ENCODE measurements at places on chromosomes 7 and 10.

DNA sequence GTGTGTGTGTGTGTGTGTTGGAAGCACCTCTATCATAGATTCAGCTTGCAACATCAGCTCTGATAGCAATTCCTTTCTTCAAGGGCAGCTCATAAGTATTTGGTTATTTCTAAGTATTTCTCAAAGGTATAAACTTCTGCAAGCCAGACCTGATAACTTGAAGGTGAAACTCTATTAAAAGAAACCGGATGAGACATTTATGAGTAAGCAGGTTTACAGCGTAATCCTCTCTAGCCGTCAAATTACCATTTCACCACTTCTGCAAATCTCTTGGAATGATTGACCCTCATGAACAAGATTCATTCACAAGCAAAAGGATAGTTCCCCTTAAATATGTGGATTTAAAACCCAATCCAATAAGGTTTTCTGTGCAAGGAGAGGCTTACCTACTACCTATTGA, 23.1 kb downstream of the PDE1C start:
- DNase-seq = no peak

GRCh38 chr10:79031723-79032122, 37.0 kb upstream of the ZMIZ1 start:
- DNase-seq = no peak

DNA sequence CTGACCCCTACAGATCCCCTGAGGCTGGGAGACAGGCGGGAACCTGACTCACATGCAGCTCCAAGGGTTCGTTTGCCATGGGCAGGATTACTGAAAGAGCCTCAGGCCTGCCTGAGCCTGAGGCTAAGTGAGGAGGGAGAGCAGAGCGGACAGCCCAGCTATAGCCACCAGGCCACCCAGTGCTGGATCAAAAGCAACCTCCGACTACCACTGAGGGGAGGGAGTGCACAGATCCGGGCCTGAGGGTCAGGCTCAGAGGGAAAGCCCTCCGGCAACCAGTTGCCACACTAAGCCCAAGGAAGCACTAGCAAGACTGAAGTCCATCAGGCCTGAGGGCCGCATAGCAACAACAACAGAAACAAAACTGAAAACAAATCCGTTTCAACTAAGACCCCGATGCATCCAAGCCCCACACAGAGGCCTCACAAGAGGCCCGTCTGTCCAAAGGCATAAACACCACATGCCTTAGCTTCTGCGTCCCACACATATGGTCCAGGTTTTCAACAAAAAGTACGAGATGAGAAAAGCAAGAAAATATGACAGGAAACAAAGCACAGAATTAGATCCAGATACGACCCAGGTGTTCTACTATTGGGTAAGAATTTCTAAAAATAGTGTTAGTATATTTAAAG, 92.5 kb upstream of the VIPR2 start:
- no peak for DNase-seq

DNA sequence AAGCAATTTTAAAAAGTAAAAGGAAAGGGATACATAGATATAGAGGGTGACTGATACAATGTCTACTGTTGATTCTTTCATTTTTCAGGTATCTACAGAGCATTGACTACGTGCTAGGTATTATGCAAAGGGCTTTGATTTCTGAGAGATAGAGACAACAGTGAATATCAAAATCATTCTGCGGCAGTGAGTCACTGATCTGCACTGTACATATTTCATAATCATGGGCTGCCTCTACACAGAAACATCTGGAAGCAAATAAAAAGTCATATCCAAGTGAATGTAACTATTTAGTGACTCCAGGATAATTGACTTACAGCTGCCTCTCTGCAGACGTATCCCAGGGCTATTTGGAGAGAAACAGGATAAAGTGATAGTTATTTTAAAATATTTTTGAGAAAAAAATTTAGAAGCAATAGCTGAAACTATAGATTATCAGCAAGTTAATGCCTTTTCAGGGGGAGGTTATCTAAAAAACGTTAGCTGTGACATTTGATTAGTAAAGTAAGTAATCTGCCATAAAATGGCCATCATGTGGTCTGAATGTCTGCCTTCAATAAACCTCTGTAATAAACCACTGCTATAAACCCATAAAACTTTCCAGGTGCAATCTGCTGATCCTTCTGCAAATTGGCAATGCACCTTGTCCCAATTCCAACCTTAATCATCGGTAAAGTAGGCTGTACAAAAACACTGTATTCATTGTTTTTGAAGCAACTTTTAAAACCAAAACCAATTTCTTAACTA, 43.7 kb downstream of the CPXM2 start:
- no peak for DNase-seq

DNA sequence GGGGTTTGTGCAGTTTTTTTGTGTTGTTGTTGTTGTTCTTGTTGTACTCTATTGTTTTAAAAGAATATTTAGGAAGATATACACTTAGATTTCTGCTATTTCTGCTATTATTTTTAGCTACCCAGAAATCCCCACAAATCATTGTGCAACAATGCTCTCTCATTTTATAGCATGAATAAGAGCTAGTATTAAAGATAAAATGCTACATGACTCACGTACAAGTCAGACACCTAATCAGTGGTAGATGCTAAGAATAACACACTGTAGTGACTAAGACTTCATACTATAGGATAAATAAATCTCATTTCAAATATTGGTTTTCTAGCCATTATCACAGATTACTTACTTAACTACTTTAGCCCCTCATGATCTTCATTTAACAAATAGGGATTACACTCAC, 920.5 kb downstream of the KCNMA1 start:
- no peak for DNase-seq

DNA sequence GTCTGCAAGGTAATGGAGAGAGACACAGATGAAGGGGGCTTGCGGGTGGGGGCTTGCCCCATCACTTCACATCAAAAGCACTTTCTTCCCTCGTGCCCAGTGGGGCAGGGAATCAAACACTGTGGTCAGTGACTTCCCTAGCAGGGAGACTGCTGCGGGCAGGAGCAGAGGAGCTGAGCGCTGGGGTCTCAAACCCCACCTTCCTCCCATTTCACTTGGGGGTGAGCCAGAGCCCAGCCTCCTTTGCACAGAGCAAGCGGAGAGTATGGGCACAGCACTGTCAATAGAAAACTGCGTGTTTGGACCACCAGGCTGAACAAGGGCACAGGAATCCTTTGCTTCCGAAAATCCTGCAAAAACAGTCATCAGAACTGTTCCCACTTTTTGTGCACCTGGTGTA, 355.8 kb upstream of the MKI67 start:
- DNase-seq = no peak
